ENCODE measurements at places on chromosomes 1 and 21. TPM values are rescaled to one million over a fixed set of nuclear protein-coding genes. Genes with fewer than 3 reads are reported as not detected.

TTC24 gene
- not detected for total RNA-seq

C1orf56 gene
- 1.6 TPM for total RNA-seq

SLC1A7 gene
- total RNA-seq, result not detected

AUNIP gene
- 24.1 TPM for total RNA-seq

A3GALT2 gene
- total RNA-seq, result not detected

FCGR3B gene
- total RNA-seq, result not detected

CD247 gene
- 1.4 TPM for total RNA-seq

C8A gene
- not detected for total RNA-seq

PTGS2 gene
- 0.17 TPM for total RNA-seq

CCDC18 gene
- 16.3 TPM for total RNA-seq

DNA sequence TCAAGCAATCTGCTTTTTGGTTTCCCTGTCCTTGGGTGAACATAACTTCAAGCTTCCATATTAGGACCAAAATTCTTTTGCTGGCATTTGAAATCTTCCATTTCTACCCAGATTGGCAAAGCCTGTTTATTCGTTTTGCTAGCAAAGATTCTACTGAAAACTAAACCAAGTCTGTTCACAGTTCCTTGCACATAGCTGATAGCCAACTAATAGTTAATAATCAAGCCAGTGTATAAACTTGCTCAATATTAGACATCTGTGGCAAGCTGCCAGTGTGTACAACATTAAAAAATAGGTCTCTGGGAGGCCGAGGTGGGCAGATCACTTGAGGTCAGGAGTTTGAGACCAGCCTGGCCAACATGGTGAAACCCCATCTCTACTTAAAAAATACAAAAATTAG is 6.3 kb downstream of the APP start:
- H3K4me1 ChIP-seq, result peaks cover 75% of the 10 kb centered on the region
- no peak overlapping the region for H3K4me3 ChIP-seq
- no peaks in the 10 kb centered on the region for H3K36me3 ChIP-seq
- H3K27me3 ChIP-seq, result no peaks in the 10 kb centered on the region
- no peak overlapping the region for H3K27ac ChIP-seq

- no peak overlapping the region for H3K4me3 ChIP-seq
- DNase-seq, result no peak
- H3K27me3 ChIP-seq, result peaks cover 33% of the 10 kb centered on the region
- H3K36me3 ChIP-seq, result no peaks in the 10 kb centered on the region
- H3K27ac ChIP-seq, result no peak overlapping the region
- H3K4me1 ChIP-seq, result peaks cover 13% of the 10 kb centered on the region
These were observed 3.9 kb downstream of the TMPRSS2 start for GRCh38 chr21:41504030-41504429.

- H3K4me1 ChIP-seq, result no peaks in the 10 kb centered on the region
- no peak overlapping the region for H3K4me3 ChIP-seq
- no peaks in the 10 kb centered on the region for H3K36me3 ChIP-seq
- DNase-seq, result peak; percentile 84
- H3K27me3 ChIP-seq, result no peaks in the 10 kb centered on the region
These were observed 91.2 kb upstream of the JUN start for GRCh38 chr1:58874757-58875755.

- no peak overlapping the region for H3K27ac ChIP-seq
- H3K4me1 ChIP-seq, result 0 out of 2 replicates have a peak, but pooled peaks cover 2% of the 10 kb centered on the region
- no peak for DNase-seq
- H3K4me3 ChIP-seq, result no peak overlapping the region
- H3K27me3 ChIP-seq, result no peaks in the 10 kb centered on the region
- peaks cover 11% of the 10 kb centered on the region for H3K36me3 ChIP-seq
These were observed 84.8 kb upstream of the CACYBP start for GRCh38 chr1:174914991-174915390.

DNA sequence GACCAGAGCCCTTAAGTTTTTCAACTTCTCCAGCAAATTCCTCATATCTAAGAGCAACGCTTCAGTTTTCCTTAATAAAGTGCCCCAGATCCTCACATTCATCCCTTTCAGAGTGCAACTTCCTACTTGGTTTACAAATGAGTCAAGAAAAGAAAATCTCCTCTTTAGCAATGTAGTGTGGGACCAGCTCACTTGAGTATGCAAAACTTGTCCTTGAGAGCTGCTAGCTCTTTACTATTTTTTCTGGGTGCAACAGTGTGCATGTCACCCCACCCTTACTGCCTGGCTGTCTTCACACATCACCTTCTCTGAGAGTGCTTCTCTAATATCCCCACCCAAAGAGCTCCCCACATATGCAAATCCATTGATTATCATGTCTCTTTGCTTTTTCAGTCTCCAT is 203.1 kb upstream of the CAMK1G start:
- H3K36me3 ChIP-seq, result no peaks in the 10 kb centered on the region
- H3K4me3 ChIP-seq, result no peak overlapping the region
- DNase-seq, result no peak

GRCh38 chr1:221987860-221988520 is 246.1 kb upstream of the DUSP10 start:
- H3K36me3 ChIP-seq, result no peaks in the 10 kb centered on the region
- H3K27me3 ChIP-seq, result no peaks in the 10 kb centered on the region
- no peak overlapping the region for H3K4me3 ChIP-seq

GRCh38 chr1:114458237-114458777 is 52.7 kb downstream of the TRIM33 start:
- no peaks in the 10 kb centered on the region for H3K27me3 ChIP-seq
- no peak overlapping the region for H3K27ac ChIP-seq
- 0 out of 2 replicates have a peak, but pooled peaks cover 4% of the 10 kb centered on the region for H3K36me3 ChIP-seq
- DNase-seq, result no peak

- H3K27ac ChIP-seq, result no peak overlapping the region
- DNase-seq, result no peak
- H3K36me3 ChIP-seq, result no peaks in the 10 kb centered on the region
- H3K27me3 ChIP-seq, result no peaks in the 10 kb centered on the region
- H3K4me3 ChIP-seq, result no peak overlapping the region
These were observed 8.9 kb downstream of the CASP9 start for GRCh38 chr1:15515022-15515663.

DNA sequence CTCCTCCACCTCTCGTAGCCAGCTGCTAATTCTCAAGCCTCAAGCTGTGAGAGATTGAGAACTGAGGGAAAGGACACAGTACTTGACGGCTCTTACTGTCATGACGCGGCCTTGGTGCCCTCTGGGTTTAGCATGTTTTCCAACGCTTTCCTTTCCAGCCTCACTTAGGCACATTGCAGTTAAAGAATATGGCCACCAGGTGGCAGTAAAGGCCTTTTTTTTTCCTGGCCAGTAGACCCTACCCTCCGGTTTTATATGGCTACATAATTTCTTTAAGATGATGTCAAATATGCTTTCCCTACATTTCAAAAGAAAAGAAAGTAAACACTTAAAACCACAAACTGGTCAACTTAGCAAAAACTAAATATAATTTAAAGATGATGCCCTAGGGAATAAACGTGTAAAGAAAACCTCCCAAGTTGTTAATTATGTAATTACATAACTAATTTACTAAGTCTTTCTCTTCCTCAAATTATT is 56.8 kb upstream of the PRDX6 start:
- H3K36me3 ChIP-seq, result no peaks in the 10 kb centered on the region
- 0 out of 2 replicates have a peak, but pooled peaks cover 19% of the 10 kb centered on the region for H3K4me1 ChIP-seq

- no peak overlapping the region for H3K27ac ChIP-seq
- H3K4me1 ChIP-seq, result no peaks in the 10 kb centered on the region
- H3K27me3 ChIP-seq, result no peaks in the 10 kb centered on the region
- no peak overlapping the region for H3K4me3 ChIP-seq
These were observed 393.2 kb downstream of the COL11A1 start for GRCh38 chr1:102715150-102715549.

Measured in GM23338 (cell line).